ENCODE measurements at places on chromosomes 4 and X.

DNA sequence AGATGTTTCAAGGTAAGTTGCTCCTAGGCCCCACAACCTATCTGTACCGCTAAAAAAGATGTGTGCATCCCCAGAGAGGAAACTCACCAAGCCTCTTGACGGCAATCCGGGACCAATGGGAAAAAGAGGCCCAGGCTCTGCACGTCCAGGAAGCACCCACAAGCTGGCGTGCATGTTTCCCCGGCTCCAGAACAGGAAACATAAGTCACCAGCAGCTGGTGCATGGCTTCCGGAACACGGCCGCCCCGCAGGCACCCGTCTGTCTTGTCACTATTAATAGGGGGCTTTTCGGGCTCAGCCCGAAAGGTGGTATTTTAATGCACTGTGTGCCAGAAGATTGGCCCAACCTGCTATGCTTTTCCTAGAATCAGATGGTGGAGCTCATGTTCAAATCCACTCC, 22.2 kb downstream of the CRMP1 start:
- no peak for DNase-seq

DNA sequence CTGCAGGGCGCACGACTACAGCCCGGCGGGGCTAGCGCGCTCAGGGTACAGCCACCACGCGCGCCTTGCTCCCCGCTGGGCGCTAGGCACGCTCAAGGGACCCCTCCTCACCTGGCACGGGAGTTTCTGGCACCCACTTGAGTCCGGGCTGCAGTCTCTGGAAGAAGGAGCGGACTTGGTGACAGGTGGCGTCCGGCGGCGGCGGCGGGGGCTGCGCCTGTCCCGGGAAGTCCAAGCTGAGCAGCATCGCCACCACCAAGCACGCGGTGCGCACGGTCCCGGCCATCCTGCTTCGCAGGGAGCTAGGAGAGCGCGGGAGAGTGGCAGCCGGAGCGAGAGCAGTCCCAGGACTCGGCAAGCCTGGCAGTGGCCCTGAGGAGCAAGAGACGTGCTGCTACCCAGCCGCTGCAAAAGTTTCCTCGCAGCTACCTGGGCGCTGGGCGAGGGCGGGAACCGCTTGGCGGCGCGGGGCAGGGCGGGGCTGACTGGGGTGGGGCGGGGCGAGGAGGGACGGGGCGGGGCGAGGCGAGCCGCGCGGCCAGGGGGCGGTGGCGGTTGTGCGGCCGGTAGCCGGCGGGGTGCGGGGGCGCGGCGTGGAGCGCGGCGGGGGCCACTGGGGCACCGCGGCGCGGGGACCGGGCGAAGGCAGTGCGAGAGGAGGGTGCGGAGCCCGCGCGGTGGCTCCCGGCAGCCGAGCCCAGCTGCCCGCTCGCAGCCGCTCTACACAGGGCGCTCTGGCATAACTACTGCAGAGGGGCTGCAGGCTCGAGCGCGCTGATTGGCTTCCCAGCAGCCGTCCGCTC, at the start of gene GPC3:
TSS of gene GPC3 (minus strand) at position 431 of the 803 bp plus-strand sequence.
- peak; percentile 33 for DNase-seq

DNA sequence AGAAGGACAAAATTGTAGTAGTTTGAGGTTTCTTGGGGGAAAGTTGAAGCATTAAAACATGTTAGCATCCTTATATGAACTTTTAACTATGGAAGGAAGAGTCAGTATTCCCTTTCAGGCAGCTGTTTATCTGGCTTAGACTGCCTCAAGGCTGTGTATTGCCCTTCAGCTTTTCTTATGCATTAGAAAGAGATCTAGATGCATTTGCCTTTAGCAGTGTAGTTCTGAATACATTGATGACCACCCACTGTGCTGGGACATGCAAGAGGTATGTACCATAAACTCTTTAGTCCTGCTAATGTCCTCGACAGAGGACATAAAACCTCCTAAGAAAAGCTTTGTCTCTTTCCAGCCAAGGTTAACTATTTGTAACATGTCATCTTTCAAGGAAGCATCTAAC, 2.9 kb downstream of the FAM200B start:
- no peak for DNase-seq

DNA sequence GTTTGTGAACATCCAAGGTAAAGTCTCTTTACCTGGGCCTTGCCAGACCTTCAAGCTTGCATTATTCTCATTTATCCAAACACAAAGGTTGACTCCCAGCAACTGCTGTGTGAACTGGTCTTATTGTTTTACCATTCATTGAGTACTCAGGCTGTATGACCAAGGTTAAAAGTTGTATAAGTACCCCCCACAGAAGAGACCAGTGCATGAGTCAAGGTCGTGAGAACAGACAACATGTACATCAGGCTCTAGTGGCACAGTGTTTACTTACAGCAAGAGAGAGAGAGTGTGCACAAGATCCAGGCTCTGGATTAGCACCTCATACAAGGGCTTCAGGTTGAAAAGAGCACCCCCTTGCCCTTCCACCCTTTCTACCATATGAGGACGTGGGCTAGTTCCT, 77.4 kb upstream of the EFNB1 start:
- no peak for DNase-seq

DNA sequence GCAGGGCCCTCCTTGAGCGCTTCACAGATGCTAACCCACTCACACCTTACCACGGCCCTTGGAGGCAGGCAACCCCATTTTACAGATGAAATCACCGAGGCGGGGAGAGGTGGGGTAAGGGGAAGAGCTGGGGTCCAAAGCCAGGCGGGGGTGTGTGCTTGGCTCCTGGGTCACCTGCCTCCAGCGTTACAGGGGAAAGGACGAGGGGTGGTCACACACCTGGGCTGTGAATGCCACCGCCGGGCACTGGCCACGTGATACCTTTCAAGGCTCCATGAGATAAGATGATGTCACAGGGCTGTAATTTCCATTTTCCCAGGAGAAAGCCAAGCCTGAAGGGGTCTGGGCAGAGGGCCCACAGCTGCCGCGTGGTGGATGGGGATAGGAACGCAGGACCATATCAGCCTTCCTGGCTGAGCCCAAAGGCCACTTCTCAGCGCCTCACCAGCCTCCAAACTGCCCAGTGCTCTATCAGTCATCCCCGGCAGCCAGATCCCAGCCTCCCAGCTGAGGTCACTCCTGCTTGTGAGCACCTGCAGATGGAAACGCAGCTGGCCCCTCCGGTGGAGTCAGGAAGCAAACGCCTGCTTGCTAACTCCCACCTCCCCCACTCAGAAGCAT, 62.4 kb upstream of the CRMP1 start:
- DNase-seq = no peak

DNA sequence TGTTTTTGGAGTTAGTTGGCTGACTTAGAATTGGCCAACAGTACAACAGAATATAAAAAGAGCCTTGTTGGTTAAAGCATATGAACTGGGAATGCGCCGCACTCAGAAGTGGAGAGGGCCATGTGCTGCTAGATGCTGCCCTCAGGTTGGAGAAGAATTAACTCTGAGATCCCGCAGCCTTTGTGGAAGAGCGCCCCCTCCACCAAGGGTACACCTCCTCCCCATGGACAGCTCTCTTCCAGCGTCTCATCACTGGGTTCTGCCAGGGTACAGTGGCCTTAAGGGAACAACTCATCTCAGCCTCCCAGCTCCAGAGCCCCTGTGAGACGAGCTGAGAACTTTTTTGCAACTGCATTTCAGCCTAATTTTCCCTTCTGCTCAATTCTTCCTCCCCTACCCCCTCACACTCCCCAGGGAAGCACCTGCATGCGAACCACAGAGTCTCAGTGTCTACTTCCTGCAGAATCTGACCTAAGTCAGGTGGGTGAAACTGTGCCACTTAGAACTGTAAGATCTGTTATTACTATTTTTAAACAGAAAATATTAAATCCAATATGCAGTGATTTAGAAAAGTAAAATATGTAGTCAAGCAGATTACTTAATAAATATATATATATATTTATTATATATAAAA, 380.6 kb downstream of the RAB28 start:
- DNase-seq = no peak

- peak; percentile 86 for DNase-seq
Measured at GRCh38 chr4:148790691-148791090, 348.5 kb upstream of the NR3C2 start.

DNA sequence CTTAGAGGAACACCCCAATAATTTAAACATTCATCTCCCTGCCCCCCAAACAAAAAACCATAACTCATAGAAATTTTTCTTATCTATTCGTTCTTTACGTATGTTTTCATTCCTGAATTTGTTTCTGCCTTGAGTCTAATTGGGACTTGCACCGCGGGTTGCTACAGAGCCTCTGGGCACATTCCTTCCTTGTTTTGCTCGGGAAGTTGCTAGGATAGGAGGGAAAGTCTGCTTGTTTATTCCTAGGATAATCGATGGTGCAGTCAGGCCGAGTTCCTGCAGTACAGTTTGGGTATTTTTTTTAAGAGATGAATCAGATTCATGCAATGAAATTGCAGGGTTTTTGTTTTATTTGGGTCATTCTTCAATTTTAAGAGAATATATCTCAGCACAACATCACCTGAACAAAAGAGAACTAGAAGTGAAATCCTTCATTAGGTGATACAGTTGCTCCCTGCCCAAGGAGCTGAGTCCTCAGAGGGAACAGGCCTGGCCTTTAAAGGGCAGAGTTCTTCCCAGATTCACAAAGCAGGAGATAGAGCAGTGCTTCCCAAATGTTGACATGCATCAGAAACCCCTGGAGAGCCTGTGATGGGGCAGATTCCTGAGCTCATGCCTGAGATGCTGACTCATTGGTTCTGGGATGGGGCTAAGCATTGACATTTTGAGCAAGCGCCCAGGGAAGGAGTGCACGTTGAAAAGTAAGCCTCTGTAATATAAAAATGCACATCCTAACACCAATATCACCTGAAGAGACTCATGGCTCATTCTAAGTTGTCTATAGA, 114.9 kb upstream of the FAM9B start:
- DNase-seq = peak; percentile 70

- no peak for DNase-seq
Measured at GRCh38 chr4:3408793-3409330, 32.9 kb upstream of the HGFAC start.

- DNase-seq = no peak
Measured at GRCh38 chr4:84497504-84498202, 1.4 kb downstream of the NKX6-1 start.

GRCh38 chr4:89640620-89641366, 196.2 kb downstream of the SNCA start:
- no peak for DNase-seq

DNA sequence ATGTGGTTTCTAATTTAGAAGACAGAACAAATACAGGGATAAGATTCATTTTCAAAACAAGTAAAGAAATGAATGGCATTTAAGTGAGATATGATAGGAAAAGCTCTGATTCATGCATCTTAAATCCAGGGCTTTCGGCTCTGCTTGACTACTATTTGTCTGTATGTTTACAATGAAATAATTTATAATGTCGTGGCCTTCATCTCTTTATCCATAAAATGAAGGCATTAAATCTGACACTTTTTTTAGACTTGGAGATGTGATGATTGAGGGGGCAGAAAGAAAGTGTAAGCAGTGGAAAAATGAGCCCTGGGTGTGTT, 115.7 kb upstream of the KIT start:
- DNase-seq = no peak

GRCh38 chrX:3449287-3449686, 102.8 kb upstream of the MXRA5 start:
- no peak for DNase-seq

DNA sequence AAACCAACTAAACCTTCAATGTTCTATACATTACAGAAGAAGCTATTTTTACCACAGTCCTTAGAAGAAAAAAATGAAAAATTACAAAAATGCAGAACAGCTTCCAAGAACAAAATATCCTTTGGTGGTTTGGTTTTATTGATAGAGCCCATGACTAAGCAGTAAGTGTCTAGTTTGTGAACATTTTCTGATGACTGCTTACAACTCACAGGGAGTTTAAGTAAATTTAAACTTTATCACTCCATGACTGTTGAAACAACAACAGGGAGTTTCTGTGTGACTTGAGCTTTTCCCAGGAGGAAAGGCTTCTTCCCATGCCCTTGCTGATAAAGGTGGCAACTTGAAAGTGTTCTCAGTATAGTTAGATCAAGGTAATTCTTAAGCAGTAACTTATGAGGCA, 2.9 kb downstream of the PF4 start:
- peak; percentile 63 for DNase-seq

DNA sequence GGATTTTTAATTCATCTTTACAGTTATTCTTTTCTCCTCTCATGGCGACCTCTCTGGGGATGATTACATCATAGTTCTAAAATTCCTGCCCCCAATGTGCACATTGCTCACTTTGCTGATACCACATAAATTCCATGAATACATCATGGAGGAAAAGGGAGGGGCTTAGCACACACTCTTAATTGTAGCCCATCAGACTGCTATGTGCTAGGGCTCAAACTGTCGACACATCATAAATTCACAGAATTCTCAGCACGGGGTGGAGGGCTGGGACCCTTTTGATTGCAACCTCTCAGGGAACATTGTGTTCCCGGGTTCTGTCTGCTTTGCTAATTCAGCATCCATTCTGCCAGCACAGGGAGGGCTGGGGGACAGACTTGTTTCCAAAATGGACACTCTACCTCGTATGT, 592.9 kb downstream of the BCOR start:
- no peak for DNase-seq

- DNase-seq = no peak
Measured at GRCh38 chr4:60042231-60042652, 1157.9 kb upstream of the ADGRL3 start.

DNA sequence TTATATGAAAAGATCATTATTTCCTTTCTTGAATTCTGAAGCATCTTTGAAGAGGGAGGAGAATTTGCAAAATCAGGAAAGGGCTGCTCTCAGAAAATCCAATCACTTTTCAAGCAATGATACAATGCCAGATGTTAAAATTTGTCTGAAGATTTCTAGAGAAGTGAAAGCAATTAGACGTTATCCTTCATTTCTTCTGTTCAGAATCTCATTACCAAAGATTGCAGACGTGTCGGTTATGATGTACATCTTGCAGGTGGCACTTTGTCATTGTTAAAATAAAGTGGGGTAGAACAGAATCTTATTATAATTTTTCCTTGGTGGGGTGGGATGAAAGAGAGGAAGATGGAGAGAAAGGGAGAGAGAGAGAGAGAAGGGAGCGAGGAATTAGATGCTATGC, 296.4 kb upstream of the STS start:
- DNase-seq = no peak

- no peak for DNase-seq
Measured at GRCh38 chrX:69082055-69082752, 83.0 kb downstream of the PJA1 start.

GRCh38 chr4:73704314-73705055, 35.9 kb upstream of the CXCL8 start:
- DNase-seq = peak; percentile 97
